ENCODE measurements at places on chromosomes 7 and 10. TPM values are rescaled to one million over a fixed set of nuclear protein-coding genes. Genes with fewer than 3 reads are reported as not detected.

NKX6-2 gene
- not detected for total RNA-seq

ADRA2A gene
- total RNA-seq = 4.2 TPM

BTRC gene
- total RNA-seq = 11.8 TPM

GALNT17 gene
- total RNA-seq = not detected

GNGT1 gene
- not detected for total RNA-seq

ACSM6 gene
- total RNA-seq = not detected

SNCG gene
- total RNA-seq = 98.7 TPM

SLC18A2 gene
- not detected for total RNA-seq

HOXA5 gene
- not detected for total RNA-seq

BTBD16 gene
- 0.40 TPM for total RNA-seq

AGR2 gene
- not detected for total RNA-seq

TMEM72 gene
- total RNA-seq = not detected

STAG3 gene
- 1.1 TPM for total RNA-seq
